Left ventricle myocardium inferior (tissue), 1 donor: ENCODE measurements at places on chromosomes 5 and 9. TPM values are rescaled to one million over a fixed set of nuclear protein-coding genes. Genes with fewer than 3 reads are reported as not detected.

PCDHGA3 gene
- total RNA-seq = 12.2 TPM

TNFSF15 gene
- 0.11 TPM for total RNA-seq

TBC1D9B gene
- total RNA-seq = 31.1 TPM

GRCh38 chr5:168802337-168802736 lies 223.2 kb upstream of the PANK3 start:
- DNase-seq = no peak

IL4 gene
- total RNA-seq = not detected

DNA sequence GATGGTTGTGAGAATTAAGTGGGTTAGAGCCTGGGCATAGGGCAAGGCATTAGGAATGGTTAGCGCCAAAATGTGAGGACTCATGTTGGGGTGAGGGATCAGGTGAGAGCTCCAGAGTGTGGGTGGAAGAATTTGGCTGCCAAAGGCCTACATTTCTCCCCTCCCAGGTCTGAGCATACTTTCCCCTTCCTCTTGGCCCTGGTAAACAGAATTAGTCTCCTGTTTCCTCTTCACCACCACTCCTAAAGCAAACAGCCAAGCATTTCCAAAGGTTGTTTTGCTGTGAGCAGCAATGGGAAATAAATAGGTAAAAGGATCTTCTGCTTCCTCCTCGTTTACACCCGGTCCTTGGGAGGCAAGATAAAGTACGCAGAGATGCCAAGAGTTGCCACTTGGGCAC lies 132.5 kb downstream of the ZSWIM6 start:
- DNase-seq = no peak

LHX6 gene
- total RNA-seq = 4.4 TPM

- no peak for DNase-seq
Measured at GRCh38 chr9:137575364-137575715, 3.4 kb downstream of the DPH7 start.

GRCh38 chr5:161544350-161544765 lies 2.2 kb downstream of the GABRB2 start:
- DNase-seq = no peak

MED10 gene
- 26.3 TPM for total RNA-seq

REEP2 gene
- 6.6 TPM for total RNA-seq

DNA sequence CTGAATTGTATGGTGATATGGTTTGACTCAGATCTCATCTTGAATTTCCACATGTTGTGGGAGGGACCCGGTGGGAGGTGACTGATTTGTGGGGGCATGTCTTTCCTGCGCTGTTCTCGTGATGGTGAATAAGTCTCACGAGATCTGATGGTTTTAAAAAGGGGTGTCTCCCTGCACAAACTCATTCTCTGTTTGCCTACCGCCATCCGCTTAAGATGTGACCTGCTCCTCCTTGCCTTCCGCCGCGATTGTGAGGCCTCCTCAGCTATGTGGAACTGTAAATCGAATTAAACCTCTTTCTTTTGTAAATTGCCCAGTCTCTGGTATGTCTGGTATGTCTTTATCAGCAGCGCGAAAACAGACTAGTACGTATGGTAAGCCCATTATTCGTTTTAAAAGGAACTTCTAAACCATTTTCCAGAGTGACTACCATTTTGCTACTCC lies 48.7 kb downstream of the SLC36A1 start:
- DNase-seq = no peak

GRCh38 chr5:5677738-5678137 lies 255.3 kb downstream of the ICE1 start:
- DNase-seq = no peak

BTNL8 gene
- total RNA-seq = 0.58 TPM

SLC25A2 gene
- not detected for total RNA-seq

GRCh38 chr9:107547303-107547702 lies 57.7 kb upstream of the KLF4 start:
- no peak for DNase-seq

DNA sequence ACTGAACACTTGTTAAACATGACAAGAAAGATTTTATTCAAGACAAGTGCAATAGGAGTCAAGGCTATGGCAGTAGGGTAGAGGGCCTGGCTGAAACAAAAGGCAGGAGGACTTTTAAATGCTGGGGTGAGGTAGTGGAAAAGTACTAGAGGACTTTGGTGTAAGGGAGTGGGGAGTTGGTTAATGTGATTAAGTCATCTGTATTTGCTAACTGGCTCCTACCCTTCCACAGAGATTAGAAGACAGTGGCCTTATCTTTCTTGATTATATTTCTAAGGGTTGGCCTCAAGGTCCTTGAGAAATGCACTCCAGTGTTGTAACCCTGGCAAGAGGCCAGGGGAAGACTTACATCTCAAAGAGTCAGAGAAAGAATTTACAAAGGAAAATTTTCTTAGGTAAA lies 160.2 kb upstream of the FTMT start:
- no peak for DNase-seq

DNA sequence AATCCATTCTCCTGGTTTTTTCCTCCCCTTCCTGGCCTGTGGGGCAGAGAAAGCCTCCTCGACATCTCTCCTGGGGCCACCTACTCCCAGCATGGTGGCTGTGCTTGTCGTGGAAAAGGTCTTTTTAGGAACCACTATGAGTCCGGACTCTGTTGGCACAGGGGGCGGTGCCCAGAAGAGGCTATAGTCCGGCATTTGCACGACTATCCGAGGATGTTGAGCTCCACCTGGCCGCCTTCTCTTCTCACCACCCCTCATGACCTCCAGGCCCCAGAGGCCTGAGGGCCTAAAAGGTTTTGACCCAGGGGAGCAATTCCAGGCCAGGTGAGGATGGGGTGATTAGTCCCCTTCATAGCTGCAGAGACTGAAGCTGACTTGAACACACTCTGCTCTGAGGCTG lies 14.1 kb downstream of the CSF2 start:
- DNase-seq = no peak

DNA sequence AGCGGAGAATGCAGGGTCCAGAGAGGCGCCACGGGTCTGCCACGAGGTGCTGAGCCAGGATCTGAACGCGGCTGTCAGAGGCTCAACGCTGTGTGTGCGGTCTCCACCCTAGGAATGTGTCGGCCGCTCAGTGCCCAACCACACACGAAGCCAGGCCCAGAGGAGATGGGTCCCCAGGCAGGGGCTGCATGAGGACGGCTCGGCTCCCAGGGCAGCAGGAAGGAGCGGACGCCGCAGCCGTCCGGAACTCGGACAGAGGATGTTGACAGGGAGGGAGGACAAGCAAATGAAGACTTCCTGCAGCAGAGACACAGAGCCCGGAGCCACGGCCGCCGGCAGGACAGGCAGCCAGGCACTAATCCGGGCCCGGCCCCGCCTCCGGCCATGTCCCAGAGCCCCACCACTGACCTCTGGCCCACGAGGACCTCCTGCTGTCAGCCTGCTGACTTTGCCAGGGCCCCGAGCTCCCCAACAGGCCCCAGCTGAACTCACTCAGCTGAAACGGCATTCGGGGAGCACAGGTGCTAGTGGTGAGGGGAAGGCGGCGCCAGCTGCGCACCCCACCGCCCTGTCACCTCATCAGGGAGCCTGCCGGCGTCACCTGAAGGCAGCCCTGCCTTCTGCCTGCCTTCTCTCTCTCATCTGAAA lies 12.7 kb downstream of the VAV2 start:
- DNase-seq = peak; percentile 62

TAF11L7 gene
- not detected for total RNA-seq

PROB1 gene
- 46.3 TPM for total RNA-seq

CCDC183 gene
- total RNA-seq = 2.1 TPM

GRCh38 chr9:106534800-106535199 lies 328.2 kb upstream of the ZNF462 start:
- no peak for DNase-seq

TLX3 gene
- total RNA-seq = not detected

GDNF gene
- 0.27 TPM for total RNA-seq

GRCh38 chr5:115375893-115376292 lies 79.4 kb upstream of the CCDC112 start:
- DNase-seq = no peak

GRCh38 chr5:115333164-115333563 lies 36.7 kb upstream of the CCDC112 start:
- DNase-seq = no peak

DNA sequence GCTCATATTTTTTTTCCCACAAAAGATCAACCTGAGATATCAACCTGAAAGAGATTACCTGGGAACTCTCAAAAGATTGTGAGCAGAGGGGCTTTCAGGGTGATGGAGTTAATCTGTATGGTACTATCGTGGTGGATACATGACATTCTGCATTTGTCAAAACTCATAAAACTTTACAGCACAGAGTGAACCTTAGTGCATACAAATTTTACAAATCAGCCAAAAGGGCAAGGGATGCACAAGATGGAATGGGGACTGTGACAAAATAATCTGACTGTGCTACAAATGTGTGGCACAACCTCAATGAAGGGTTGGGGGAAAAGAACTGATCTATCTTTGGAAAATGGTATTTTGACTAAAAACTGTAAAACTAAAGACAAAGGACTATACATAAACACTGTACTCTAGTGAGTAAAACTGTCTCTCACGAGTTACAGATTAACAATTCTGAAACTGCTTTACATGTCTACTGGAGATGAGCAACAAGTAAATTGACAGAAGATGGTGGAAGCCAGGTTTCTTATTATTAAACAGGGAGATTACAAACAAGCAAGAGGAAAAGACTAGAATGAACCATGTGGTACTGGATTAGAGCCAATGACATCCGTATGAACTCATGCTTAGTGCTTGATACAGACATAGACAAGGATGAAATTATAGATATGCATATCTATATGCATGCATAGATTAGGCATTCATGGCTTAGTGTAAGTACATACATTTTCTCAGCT lies 24.8 kb upstream of the RLN1 start:
- DNase-seq = no peak

DNA sequence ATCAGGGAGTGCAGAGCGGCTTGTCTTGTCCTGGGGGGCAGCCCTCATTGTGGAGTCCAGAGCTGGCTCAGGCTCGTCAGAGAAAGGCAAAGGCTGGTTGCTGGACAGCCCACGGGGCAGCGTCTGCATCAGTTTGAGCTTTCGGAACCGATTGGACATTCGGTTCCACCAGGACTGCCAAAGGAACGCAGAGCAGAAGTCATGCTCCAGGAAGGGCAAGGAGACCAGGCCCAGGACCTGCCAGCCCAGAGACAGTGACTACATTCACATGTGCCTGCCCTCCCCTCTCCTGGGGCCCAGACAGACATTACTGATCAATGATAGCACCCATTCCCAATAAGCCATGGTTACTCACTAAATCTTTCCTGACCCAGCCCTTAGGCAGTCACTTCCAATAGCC lies 18.1 kb downstream of the ANKS6 start:
- no peak for DNase-seq

GRCh38 chr9:119009249-119009648 lies 360.0 kb downstream of the BRINP1 start:
- no peak for DNase-seq

QRFP gene
- not detected for total RNA-seq
